Thoracic aorta (tissue), 2 donors: ENCODE measurements at places on chromosomes 12 and 14.

DNA sequence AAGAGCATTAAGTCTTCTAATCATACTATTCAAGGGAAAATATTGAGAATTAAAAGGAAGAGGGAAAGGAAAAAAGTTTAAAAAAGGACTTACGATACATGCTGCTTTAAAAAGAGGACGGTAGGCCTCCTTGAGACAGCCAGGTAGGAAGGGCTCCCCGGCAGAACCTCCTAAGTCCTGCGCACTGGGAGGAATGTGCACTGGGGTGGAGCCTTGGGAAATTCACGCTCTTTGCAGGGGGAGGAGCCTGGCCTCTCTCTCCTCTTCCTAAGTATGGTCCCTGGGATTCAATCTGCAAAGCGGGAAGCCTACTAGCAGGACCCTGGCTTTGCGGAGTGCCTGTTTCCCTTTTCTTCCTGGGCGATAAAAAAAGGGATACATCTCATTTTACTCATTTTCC is 553.0 kb downstream of the RPS29 start:
- DNase-seq, result no peak

- no peak for DNase-seq
These were observed 344.0 kb upstream of the PRICKLE1 start for GRCh38 chr12:42933461-42934081.

GRCh38 chr12:3138941-3139511 is 61.8 kb downstream of the TSPAN9 start:
- DNase-seq, result no peak

GRCh38 chr12:69476276-69477017 is 6.3 kb downstream of the FRS2 start:
- no peak for DNase-seq

DNA sequence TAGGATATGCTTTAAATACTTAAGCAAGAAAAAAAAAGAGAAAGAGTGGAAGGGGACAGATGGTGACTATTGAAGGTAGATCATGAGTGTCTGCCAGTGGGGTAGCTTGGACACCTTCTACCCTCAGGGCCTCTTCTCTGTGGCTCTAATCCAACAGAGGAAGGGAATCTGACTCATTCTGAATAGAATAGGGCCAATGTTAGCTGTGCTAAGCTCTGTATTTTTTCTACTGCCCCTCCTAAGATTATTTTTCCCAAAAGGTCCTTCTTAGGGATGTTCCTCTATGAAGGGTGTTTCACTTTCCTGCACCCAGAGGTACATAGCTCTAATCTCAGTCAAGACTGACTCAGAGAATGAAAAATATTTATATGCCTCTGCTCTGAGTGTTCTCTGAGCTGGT is 25.6 kb downstream of the UNC79 start:
- DNase-seq, result no peak

GRCh38 chr14:44895716-44896115 is 66.0 kb downstream of the KLHL28 start:
- DNase-seq, result no peak

DNA sequence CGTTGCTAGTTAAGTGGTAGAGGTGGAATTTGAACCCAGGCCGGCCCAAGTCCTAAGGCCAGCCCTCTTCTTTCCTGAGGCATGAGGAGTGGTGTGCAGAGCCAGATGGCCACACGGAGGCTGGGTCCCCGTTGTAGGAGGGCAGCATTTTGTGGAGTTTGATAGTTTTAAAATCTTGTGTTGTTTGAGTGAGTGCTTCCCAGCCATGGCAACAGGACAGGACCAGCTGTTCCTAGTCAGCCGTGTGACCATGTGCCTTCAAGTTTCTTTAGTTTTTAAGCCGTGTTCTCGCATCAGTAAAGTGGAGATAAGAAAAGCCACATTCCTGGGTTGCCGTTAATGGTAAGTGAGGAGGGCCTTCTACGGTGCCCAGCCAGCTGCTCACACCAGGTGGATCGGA is 44.4 kb downstream of the UBE3B start:
- DNase-seq, result no peak

DNA sequence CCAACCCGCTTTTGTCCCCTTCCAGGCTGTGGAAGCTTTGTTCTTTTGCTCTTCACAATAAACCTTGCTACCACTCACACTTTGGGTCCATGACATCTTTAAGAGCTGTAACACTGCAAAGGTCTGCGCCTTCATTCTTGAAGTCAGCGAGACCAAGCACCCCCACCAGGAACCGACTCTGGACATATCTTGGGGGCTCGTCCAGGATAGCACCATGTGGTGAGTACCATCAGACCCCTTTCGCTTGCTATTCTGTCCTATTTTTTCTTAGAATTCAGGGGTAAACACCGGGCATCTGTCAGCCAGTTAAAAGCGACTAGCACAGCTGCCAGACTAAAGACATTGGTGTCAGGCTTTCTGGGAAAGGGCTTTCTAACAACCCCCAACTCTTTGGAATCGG is 137.6 kb upstream of the PPFIA2 start:
- no peak for DNase-seq

DNA sequence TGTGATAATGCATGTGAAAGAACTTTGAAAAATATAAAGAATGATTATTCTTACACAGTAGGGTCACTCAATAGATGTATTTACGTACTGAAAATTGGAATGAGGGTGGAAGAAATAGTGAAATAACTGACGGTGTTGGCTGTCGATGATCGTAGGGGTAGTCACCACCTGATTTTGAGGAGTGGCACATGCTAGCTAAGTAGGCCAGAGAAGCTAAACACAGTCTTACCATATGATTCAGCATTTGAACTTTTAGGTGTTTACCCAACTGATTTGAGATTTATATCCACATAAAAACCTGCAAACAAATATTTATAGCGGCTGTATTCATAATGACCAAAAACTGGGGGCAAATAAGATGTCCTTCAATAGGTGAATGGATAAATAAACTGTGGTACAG is 47.6 kb upstream of the HIF1A start:
- no peak for DNase-seq

- no peak for DNase-seq
These were observed 134.2 kb upstream of the SLCO1C1 start for GRCh38 chr12:20560935-20561334.

DNA sequence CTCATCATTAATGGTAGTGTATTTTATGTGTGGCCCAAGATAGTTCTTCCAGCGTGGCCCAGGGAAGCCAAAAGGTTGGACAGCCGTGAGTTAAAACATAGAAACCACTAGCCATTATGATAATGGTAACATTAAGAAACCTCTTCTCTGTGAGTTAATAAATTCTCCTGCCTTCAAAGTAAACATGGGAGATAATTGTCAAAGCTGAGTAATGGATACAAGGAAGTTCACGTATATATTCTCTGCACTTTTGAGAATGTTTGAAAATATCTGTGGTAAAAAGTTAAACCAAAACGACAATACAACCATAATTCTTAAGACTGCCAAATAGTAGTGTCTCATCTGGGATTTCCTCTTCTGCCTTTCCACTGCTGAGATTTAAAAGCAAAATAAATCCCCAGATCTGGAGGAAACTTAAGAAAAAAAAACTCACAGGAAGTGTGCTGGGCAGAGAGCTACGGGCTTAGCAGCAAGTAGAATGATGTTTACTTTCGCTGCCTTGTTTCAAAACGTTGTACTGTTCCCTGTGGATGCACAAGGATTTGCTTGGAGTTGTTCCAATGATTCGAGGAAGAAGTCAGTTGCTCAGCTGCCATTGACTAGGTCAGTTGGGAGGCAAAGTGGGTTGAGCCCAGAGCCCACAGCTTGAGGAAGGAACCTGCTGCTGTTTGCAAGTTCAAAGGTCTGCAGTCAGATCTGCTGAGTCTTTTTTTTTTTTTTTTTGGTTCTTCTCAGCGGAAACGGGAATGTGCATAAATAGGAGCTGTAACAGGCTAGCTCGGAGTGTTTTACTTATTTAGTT is 1.7 kb downstream of the TPCN1 start:
- DNase-seq, result no peak

- DNase-seq, result no peak
These were observed 226.9 kb downstream of the EPS8 start for GRCh38 chr12:15562263-15562662.

DNA sequence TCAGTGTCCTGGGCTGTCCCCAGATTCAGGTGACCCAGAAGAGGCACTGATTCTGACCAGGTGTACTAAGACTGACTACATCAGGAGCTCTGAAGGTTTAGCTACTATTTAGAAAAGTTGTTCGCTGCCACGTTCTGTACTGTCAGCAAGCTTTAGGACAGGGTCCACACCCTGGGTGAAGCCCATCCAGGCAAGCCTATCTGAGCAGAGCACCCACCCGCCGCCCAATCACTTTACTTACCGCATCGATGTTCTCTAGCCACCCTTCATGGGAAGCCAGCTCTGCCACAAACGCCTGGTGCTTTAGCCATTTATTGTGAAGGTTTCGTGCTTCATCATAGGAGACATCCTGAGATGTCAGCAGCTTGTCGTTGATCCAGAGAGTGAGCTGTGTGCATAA is 79.8 kb downstream of the PLEKHG3 start:
- DNase-seq, result no peak

- DNase-seq, result no peak
These were observed 21.7 kb upstream of the GARIN2 start for GRCh38 chr14:67167420-67168109.

- DNase-seq, result no peak
These were observed 17.2 kb upstream of the C12orf76 start for GRCh38 chr12:110065540-110065939.
